HFFc6 (cell line): ENCODE measurements at places on chromosomes 6 and 20.

DNA sequence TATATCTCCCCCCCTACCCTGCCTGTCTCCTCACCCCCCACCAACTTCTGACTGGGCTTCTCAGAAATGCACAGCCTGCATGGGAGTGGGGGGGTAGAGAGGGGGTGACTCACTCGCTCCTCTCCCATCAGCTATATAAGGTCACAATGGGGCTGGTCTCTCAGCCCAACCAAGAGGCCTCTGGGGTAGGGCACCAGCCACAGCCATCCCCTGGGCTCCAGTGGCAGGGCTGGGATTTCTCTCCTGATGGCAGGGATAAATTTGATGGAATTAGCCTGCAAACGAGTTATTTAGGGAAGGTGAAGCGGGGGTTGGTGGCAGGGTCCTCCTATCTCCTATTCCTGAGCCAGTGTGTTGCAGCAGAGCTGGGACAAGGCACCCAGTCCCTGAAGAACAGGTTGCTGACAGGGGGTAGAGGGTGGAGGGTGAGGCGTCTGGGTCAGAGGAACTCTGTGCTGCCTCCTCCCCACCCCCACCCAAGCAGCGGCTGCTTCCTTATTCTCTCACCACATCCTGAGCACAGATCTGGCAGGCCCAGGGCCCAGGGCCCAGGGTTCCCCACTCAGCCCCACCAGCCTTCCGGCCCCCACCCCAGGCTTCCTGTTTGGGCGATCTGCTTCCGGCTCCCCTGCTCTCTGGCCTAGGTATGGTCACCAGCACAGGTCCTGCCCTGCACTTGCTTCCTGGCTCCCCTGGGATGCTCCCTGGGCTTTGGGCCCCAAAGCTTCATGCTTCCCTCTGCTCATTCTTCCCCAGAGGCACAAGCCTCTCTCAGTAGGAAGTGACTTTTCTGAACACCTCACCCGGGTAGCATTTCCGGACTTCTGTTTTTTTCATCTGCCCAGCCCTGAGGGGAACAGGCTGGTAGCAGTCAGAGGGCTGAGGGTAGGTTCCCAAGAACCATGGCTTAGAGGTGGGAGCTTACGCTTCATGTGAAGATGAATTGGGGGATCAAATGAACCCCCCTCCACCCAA is 4.0 kb downstream of the PPP1R18 start:
- DNase-seq: peak; percentile 88

GRCh38 chr6:116020738-116021137 is 40.0 kb downstream of the FRK start:
- no peak for DNase-seq

GRCh38 chr20:12410783-12411182 is 493.1 kb downstream of the BTBD3 start:
- no peak for DNase-seq

GRCh38 chr20:47146686-47147085 is 209.8 kb downstream of the ZMYND8 start:
- DNase-seq: peak; percentile 83

DNA sequence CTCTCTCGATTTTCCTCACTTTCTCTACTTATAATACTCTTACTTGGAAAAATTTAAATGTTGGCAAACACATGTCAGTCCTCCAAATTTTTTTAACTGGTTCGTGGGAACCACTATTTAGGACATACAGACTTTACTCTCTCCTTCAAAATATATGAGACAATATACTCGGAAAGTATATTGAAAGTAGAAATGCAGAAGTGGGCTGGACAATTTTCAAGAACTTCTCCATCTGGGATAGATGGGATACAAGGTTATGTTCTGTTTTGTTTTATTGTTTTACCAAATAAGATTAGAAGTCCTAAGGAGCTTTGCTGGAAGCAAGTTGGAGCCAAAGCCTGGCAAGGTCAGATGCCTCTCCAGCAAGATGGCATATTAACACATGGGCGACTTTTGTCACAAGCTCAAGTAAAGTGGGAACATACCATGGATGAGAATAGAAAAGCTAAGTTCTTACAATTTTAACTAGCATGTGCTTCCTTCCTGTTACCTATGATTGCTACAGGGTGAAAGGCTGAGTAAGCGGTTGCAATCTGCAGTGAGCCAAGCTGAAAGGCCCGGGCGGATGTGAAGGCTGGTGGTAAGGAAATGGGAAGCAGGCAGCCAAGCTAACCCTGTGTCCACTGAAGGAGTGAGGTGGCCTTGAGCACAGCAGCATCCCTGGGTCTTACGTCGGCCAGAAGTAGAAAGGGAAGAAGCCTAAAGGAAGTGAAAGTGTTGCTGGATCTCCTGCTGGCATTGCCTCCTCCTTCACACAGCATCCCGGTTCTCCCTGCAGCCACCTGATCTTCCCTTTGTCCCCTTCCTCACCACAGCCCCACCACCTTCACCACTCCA is 7.1 kb downstream of the MAP3K5 start:
- no peak for DNase-seq

DNA sequence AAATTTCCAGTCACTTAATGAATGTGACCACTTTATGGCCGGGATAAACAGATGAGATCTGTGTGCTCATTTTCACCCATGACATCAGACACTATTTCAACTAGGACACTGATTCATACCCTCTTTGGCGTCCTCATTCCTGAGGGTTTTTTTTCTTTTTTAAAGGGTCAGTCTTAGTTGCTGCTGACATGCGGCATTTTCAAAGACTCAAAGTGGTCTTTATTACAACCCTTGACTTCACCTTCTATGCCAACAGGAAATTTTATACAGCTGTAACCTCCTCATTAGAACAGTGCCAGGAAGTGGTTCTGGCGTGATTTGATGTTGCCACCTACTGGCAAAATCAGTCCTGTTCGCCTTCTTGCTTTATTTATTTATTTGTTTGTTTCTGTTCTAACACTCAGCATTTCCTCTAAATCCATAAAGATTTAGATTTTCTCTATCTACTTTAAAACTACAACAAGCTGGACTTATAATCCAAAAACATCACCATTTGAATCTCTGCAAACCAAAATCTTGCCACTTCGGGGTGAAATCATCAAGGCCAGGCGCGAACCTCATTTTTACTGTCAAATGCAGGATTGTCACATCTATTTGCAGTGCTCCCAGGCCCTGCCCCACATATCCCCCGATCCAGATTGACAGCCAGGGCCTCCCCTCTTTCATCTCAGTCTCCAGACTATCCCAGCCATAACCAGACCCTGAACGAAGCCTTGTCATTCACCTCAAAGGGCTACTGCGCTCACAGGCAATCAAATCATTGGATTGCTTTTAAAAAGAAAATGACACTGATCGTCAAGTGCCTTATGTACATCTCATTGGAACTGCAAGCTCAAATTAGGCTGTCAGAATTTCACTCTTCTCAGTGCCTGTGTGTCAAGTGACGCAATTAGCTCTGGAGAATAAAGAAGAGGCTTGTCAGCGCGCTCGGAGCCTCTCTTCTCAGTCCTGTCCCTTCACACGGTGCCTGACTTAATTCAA is 77.5 kb downstream of the C6orf118 start:
- no peak for DNase-seq

DNA sequence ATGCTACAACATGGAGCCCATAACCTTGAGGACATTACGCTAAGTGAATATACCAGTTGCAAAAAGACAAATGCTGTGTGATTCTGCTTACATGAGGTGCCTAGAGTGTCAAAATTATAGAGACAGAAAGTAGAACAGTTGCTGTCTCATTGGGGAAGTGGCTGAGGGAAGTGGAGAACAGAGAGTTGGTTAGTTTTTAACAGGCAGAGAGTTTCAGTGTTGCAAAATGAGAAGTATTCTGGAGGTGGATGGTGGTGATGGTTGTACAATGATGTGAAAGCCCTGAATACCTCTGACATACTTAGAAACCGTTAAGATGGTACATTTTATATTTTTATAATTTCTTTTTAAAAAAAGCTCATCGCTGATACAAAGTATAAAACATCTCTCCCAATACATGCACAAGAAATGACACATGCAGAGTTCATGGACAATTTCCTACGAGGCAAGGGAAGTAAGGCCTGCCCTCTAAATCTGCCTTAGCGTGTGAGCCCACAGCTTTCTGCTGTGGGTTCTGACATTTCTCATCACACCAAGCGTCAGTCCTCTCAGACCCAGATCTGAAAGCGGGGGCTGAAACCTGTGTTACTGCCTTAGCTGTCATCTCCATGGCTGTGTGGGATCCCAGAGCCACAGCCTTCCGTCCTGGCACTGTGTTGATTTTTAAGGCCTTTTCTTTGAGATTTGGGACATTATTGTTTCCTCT is 126.0 kb downstream of the RNASET2 start:
- DNase-seq: no peak

- DNase-seq: peak; percentile 98
These were observed 20.0 kb upstream of the NFATC2 start for GRCh38 chr20:51562332-51563173.

DNA sequence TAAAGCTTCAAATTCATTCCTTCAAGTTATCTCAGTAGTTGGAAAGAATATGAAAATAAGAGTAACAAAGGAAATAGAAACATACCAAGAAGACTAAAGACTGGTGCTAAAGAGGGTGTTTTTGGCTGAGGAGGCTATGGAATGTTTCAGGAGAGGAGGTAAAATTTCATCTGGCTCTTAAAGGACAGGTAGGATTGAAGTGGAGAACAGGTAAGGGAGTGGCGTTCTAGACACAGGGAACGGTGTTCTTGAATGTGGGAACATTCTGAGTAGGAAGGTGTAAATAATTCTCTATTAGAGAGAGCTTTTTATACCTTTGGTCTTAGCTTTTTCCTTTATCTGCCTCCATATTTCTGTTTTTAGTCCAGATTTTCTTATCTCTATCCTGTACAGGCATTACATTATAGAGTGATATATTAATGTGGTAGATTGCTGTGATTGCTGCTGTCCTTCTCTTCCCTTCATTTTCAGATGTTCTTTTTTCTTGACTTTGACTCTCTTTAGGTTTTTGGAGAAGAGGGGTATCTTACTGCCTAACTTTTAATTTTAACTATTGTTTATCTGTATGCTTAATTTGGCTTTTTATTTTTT is 15.4 kb downstream of the QKI start:
- DNase-seq: no peak

DNA sequence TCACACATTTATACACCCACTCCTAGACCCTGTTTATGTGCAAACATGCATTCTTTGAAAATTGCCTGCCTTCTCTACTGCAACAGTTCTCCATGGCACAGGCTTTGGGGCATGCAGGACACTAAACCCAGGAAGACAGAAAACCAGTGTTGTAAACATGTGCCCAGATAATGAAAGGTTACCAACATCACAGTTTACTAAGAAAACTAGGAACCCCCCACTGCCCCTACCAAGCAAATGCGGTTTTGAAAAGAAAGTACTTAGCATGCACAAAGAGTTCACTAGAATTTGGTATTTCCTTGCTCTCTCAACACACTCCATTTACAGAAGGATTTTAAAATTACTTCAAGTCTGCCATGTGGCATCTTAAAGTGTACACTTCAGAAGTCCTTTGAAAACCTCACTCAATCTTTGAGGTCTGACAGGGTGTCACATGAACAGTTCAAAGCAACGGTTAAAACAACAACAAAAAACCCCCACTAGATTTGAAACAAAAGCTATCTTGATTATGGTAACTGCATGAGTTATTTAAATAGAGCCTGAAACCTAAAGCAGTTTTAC is 245.0 kb downstream of the GMPR start:
- no peak for DNase-seq

GRCh38 chr20:1401451-1401907 is 8.6 kb upstream of the FKBP1A start:
- DNase-seq: peak; percentile 62

DNA sequence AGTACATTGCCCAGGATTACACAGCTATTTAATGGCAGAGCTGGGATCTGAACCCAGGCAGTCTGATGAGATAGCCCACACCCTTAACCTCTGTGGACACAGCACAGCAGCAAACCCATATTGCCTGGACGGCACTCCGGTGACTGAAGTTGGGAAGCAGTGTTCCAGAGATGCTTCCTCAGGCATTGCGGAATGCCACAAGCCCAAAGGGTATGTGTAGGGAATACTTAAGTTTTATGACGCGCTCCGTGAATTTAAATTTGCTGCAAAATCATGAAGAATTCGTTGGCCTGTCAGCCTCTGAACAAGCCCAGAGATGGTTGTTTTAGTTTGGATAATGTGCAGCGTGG is 46.4 kb downstream of the PSMG4 start:
- no peak for DNase-seq

DNA sequence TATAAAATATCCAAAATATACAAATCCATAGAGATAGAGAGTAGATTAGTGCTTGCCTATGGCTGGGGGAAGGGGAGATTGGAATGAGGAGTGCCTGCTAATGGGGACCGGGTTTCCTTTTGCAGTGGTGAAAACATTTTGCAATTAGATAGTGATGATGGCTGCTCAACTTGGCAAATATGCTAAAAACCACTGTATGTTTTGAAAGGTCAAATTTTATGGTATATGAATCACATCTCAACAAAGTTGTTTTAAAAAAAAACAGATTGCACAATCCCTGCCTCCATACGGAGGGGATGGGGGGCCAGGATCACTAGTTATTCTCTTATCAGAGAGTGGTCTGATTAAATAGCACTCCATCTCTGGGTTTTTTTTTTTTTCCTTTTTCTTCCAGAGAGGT is 76.9 kb upstream of the RIPOR2 start:
- DNase-seq: peak; percentile 67

- DNase-seq: no peak
These were observed 7.2 kb upstream of the THEMIS start for GRCh38 chr6:127907960-127908640.

GRCh38 chr6:1337791-1338190 is 25.9 kb downstream of the FOXQ1 start:
- DNase-seq: peak; percentile 25

GRCh38 chr6:5202941-5203340 is 57.8 kb downstream of the LYRM4 start:
- DNase-seq: no peak

DNA sequence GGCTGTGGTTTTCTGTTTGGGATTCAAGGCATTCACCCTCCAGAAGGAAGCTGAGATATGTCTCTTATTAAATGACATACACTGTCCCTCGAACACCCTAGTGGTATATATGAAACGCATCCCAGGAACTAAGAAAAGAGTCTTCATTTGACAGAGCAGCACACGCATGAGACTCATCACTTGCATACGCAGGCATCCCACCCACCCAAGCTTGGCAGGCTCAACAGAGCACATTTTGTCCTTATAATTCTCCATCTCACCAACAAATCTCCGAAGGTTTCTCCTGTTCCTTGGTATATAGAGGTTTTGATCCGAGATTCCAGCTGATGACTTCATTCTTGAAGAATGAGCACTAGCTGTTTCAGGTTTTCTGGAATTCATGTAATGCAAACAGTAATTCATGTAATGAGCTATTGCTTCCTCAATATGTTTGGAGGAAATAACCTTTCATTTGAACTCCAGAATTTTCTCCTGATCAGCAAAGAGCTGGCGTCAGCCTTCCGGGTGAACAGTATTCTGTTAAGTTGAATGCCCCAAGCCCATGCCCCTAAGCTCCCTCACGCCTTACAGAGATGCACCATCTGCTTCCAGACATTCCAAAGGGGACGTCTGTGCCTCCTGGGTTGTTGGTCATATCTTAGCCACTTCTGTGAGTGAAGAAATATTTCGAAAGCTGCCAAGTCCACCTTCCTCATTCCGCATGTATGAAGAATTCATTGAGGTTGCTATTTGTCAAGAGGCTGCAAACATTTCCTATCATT is 66.0 kb upstream of the CDH4 start:
- peak; percentile 96 for DNase-seq

GRCh38 chr6:55777469-55777868 is 97.9 kb downstream of the BMP5 start:
- DNase-seq: no peak
